Activated CD4-positive, alpha-beta T cell treated with anti-CD3 and anti-CD28 coated beads, Interleukin-2, amount 50 U/mL, for 1 hour (primary cell): ENCODE measurements at places on chromosomes 13 and 19.

DNA sequence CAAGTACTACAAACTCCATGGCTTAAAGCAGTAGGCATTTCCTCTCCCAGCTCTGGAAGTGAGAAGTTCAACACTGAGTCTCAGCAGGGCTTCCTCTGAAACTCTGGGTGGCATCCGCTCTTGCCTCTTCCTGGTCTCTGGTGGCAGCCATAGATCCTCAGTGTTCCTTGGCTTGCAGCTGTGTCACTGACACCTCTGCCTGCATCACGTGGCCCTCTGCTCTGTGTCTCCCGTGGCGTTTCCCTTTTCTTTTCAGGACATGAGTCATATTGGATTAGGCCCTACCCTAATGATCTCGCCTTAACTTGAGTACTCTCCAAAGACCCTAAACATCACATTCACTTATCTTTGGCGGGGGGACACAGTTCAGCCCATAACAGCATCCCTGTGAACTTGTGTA, 466.7 kb downstream of the MYO16 start:
- DNase-seq, result no peak

DNA sequence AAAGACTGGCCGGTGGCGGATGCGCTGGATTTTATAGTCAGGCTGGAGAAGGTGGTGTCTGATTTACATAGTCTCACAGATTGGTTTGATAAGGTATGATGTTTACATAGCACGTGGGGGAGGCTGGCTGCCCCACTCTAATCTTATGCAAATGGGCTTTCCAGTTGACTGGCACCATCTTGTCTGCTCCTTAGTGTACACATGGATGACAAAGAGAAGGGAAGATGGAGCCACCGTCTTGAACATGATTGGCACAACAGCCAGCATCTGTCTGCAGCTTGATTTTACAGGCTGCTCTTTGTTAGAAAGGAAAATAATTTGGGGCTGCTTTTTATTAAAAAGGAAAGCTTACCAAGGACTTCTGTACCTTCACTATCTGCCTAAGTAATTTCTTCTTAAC, 265.2 kb upstream of the MAB21L1 start:
- DNase-seq, result no peak

DNA sequence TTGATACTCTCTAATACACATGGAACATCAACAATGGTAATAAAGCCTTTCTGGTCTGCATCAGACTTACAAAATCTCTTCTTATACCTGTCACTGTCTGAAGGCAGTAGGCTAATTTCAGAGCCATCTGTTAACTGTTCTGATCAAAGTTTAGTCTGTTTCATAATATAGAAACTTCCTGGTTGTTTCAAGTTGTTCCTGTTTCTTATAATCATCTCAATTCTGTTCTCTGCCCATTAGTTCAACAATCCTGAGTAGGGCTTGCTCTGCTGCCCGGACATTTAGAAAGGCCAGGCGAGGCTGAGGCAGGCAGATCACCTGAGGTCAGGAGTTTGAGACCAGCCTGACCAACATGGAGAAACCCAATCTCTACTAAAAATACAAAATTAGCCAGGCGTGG, 5.4 kb upstream of the ZSCAN5A start:
- DNase-seq, result no peak

GRCh38 chr13:107376341-107377125, 808.6 kb upstream of the ARGLU1 start:
- no peak for DNase-seq

DNA sequence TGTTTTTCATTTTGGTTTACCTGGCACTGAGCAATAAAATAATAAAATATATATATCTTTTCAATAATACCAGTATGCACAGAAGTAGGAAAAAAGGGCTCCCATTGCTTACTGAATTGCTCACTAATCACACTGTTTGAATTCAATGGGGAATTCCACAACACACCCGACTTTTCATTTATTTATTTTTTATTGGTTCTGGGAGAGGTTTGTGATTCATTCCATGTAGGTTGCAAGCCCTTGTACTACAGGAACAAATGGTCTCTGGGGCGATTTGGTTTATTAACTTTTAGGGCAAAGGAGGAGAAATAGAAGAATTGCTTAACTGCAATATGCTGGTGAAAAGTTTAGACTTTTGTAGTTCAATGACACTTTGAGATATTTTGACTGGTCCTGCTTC, 207.4 kb downstream of the DCT start:
- no peak for DNase-seq

- DNase-seq, result no peak
These were observed 779.4 kb upstream of the SLITRK1 start for GRCh38 chr13:84661718-84662117.

GRCh38 chr19:31548941-31549340, 199.7 kb upstream of the TSHZ3 start:
- no peak for DNase-seq

- DNase-seq, result no peak
These were observed 14.5 kb downstream of the SHISA2 start for GRCh38 chr13:26037302-26037701.

GRCh38 chr13:27038323-27038722, 133.3 kb downstream of the USP12 start:
- no peak for DNase-seq

DNA sequence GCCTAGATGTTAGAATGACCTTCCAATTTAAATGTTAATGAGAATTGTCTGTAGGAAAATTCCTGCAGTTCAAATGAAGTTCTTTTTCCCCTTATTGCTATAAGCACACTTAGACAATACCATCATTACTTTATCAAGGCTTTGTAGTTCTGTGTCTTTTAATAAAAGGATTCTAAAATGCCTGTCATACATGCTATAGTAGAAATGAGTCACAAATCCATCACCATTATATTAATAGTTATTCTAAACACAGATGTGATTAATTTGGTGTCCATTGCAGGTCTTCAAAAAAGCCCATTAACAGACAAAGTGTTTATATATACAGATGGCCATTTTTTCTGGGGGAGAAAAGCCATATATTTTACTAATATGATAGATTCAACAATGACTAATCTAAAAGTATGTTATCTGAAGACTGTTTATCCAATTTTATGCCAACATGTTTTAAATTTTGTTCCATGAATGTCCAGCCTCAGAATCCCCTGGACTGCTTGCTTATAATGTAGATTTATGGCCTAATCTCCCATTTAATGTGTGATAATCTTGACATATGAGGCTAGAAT, 1678.3 kb upstream of the PCDH20 start:
- DNase-seq, result no peak

DNA sequence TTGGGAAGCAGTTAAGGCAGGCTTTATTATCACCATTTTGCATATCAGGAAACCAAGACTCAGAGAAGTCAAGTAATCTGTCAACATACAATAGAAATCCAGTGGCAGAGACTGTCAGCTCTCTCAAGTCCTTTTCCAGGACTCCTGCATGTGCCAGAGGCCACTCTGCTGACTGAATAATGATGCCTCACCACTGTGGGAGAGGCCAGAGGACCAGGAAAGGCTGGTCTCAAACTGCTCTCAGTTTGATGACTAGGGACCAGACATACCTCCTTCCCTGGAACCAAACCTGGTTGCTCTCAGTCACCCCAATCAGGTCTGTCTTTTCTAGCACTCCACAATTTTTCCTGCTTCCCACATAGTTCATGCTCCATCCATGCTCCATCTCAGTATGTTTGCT, 8.0 kb downstream of the RNASEH2B start:
- DNase-seq, result no peak

DNA sequence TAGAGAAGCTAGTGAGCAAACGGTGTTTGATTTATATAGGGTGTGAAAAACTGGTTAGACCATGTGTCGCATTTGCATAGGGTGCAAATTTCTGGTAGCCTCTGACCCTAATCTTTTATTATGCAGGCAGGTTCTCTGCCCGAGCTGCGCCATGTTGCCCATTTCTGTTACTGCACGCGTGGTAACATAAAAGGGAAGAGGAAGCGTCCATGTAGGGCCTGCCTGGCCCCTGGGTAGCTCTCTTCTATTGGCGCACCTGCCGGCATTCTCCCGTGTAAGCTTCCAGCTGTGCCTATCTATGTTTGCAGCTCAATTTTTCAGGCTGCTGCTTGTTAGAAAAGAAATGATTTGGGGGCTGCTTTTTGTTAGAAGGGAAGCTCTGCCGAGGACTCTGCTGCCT, 14.0 kb upstream of the CD70 start:
- DNase-seq, result no peak

DNA sequence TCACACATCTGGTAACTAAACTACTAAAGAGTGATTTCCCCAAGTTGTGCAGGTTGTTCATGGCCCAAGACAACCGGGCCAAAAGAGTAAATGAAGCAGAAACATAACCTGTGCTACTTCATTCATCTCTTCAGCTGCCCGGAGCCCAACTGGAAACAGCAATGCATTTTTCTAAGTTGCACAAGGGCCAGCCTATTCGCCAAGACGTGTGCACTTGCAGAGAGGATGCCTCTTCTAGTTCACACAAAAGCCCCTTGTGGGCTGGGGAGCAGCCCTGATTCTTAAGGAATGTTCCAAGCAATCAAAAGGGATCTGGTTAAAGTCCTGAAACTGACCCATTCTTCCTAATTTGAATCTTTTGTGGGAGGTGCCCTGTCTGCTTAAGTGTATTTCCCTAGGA, 275.8 kb downstream of the SHISA2 start:
- DNase-seq, result no peak

DNA sequence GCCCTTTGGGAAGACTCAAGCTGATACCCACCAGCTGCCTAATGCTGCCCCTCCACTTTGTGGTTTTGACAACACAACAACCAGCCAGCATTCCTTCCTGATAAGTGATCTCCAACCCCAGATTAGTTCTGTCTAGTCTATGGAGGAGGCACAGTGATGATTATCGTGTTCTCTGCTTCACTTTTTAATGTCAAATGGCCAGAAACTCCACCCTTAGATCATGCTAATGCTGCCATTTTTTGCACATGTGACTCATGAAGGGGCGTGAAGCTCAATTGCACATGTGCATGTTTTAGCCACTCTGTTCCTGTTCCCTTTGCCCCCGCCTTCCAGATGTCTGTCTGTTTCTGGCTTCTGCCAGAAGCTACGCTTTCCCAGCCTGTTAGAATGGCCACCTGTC, 199.8 kb downstream of the COG6 start:
- no peak for DNase-seq

- DNase-seq, result no peak
These were observed 3.5 kb downstream of the MAP4K1 start for GRCh38 chr19:38614289-38614688.

DNA sequence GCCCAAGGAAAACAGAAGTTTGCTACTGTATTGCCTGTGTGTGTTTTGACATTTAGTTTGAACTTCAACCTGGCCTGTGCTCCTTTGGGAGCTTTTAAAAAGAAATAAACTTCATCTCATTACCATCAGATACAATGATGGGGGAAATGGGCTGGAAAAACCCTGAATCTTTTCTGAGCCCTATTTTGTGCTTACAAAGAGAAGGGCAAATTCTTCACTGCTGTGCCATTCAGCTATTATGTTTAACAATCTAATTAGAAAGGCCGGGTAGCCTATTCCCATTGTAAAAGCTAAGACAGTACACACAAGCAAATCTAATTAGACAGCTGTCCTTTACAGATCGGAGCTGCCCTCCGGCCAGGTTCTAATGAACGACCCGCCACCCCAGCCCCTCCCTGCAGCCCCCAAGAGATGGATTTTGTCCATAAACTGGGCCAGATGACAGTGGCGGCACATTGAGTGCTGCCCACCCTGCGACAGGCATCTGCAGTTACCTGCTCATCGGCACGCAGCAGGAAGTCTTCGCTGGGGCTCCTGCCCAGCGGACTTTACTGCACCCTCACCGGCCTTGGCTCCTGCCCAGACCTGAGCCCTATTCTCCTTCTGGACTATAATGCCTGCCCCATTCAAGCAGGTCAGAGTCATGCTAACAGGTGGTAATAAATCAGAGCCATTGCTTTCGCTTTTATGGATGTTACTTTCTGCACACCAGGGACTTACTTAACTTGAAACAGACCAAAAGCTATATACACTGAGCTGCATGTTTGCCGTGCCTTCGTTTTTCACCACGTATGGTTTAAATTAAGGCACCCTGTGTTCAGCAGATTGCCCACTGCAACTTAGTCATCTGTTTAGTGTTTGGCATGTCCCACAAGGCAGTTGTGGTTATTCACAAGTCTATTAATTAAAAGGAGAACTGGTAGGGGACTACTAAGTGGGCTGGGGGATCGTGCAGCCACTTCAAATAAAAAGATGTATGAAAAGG, 549.6 kb downstream of the FGF9 start:
- no peak for DNase-seq

DNA sequence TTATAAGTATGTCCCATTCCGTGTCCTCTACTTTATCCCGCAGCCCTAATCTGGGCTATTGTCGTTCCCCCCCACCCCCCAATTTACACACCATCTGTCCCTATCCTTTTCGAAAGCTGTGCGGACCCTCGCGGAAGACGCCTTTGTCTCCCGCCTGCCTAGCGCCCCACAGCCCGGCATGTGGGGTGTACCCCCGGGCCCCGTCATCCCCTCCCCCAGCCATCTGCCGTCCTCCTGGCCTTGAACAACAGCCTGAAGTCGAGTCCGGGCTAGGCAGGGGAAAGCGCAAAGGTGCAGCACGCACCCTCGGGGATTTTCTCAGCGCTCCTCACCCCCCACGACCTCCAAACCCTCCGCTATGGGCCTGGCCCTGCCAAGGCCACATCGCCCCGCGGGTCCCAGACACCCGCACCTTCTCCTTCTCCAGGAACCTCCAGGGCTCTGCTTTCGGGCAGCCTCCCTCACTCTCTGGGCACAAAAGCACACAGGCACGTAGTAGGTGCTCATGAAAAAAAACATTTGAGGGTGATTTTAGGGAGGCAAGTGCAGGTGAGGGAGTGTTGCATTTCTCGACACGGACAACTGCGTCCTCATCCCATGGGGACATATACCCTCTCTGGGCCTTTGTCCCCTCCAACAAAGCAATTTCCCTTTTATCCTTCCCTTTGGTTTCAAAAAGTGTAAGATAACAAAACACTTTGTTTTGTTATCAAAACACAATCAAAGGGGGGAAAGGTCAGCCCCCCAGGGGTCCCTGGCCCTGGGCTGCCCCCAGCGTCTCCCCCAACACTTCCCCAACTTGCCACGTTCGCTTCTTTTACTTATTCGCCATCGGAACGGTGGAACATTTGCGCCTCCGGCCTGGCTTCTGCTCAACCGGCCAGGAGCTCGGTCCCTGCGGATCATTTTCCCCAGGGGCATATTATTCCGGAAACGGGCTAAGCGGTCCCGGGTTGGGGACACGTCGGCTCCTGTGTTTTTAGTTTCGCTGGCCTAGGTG, 16.4 kb downstream of the CCDC124 start:
- no peak for DNase-seq

GRCh38 chr19:40650749-40651305, 39.6 kb downstream of the NUMBL start:
- DNase-seq, result no peak

DNA sequence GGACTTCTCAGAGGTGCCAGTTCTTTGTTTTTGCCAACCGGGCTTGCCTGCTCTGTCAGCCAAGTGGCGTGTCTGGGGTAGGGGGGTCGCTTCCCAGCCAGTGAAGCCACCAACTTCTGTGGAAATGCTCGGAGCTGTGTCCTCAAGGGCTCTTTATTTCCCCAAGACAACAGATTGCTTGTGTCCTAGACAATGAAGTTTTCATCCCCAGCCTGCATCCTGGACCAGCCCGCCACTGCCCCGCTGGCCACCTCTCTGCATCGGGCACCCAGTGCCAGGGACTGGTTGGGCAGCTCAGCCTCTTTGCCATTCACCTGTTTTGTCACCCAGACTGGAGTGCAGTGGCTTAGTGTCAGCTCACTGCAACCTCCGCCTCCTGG, 3.7 kb downstream of the RAB11B start:
- no peak for DNase-seq
